Skeletal muscle cell (primary cell): ENCODE measurements at places on chromosomes 2 and 18.
A peak's percentile ranks its signal among the peaks of the same experiment; 100 is the strongest.

GRCh38 chr2:39996653-39997080 is 217.6 kb upstream of the THUMPD2 start:
- peak; percentile 87 for DNase-seq

DNA sequence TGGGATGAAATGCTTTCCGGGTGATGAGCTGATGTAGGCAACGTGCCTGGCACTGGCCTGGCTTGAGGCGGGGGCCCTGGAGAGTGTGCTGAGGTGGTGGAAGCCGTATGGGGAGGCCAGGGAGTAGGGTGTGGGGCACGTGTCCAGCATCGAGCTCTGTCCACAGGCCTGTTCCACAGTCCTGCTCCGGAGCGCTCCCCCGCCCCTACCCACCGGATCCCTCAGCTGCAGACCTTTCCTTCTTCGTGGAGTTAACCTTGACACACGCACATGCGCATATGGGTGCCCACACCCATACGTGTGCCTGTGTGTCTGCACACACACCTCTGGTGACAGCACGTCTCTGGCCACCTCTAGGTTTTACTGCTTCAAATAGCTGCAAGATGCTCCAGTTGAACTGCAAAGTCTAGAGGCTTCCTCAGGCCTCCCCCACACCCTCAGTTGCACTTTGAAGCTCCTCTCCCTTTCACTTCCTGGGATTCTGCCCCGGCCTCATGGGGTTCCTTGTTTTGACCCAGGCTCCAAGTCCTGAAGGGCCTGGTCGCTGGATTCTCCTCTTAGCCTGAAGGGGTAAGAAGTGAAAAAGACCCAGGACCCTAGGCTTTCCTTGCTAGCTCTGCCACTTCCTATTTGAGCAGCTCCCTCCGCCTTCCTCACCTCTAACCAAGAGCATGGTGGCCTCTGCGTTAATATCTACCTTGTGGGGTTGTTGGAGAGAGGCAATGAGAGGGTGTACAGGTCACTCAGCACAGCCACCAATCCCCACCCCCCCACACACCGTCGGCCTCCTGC is 49.5 kb downstream of the INHBB start:
- no peak for DNase-seq

GRCh38 chr2:160606341-160606740 is 112.7 kb upstream of the RBMS1 start:
- DNase-seq, result no peak

- peak; percentile 1 for DNase-seq
Observed at GRCh38 chr2:126513033-126513432, 142.9 kb upstream of the GYPC start.

DNA sequence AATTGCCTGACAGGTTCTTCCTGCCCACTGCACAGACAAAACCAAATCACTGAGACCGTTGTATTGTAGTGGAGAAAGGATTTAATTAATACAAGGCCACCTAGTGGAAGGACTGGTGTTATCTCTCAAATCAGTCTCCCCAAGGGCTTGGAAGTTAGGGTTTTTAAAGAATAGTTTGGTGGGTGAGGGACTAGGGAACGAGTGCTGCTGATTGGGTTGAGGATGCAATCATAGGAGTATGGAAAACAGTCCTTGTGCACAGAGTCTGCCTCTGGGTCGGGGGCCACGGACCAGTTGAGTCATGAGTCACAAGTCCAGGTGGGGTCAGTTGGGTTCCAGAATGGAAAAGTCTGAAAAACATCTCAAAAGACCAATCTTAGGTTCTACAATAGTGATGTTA is 89.1 kb downstream of the B3GNT2 start:
- no peak for DNase-seq

- no peak for DNase-seq
Observed at GRCh38 chr18:49694402-49694801, 118.9 kb downstream of the ACAA2 start.

DNA sequence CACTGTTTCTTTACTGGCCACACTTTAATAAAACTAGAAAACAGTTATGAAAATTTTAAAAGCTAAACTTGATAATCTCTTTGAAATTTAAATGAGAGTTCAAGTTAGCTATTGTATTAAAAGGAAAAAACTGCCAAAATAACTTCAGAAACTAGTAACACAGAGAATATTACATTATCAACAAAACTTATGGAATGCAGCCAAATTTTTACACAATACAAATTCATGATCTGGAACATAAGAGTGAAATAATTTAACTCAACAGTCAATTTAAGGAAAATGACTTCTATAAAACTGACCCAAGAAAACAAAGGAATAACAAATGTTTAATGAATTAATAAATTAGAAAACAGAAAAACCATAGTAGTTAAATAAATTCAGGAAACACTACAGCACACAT is 65.0 kb downstream of the TCF4 start:
- no peak for DNase-seq

DNA sequence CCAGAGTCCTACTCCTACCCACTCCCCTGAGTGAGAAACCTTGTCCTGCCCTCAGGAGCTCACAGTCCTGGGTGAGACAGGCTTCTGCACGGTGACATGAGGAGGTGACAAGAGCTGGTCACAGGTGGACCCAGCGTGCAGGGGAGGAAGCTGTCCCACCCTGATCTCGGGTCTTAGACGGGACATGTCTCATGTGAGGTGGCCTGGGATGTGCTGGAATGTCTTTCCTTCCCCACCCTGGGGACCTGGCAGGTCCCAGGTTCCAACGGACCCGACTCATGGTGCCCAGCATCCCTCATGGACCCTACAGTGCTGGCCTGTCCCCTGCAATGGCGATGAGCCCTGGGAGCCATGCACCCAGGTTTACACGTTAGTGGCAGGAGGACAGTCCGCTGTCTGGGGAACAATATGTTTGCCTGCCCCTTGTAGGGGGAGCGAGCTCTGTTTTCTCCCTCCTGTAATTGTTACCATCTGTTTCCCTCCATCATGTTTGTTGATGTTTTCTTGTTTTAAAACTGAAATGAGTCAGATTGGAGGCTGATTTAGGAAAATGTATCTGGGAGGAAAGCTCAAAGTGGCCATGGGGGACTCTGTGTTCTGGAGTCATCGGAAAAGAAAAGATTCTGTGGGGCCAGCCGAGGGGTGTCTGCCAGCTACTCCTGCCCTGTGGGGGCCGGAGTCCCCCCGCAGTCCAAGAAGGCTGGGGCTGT is 238.1 kb downstream of the KLHL29 start:
- DNase-seq, result no peak

DNA sequence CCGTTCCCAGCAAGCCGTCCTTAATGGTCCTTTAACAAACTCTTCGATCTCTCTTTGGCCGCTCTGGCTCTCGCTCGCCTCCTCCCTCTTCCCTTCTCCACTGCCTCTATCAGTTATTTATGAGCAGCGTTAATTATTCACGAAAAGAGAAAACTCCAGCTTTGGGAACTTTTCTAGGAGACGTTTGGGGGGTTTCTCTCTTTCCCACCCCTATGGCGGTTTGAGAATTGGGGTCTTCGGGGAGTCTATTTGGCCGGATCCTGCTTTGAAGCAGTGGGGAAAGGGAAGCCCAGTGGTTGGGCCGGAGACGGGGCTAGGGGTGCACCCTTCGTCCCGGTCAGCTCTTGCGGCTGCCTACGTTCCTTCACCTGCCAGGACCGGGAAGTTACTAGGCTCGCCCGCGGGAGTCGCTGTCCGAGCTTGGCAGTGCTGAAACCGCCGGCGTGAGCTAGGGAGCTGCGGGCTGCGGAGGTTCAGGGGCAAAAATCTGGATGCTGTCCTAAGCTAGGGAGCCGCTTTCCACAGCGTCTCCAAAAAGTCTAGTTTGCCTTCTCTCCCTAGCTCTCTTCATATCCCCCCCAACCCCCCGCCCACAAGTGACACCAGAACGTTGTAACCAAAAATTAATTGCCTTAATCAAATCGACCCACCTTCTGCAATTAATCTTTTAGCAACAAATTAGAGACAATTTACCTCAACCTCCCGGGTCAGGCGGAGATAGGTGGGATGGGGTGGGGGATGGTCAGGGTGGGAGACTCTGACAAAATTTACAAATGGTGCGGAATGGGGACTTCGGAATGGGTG is 8.9 kb upstream of the SKOR2 start:
- DNase-seq, result no peak

GRCh38 chr2:236550701-236551465 is 18.7 kb upstream of the ACKR3 start:
- DNase-seq, result no peak

DNA sequence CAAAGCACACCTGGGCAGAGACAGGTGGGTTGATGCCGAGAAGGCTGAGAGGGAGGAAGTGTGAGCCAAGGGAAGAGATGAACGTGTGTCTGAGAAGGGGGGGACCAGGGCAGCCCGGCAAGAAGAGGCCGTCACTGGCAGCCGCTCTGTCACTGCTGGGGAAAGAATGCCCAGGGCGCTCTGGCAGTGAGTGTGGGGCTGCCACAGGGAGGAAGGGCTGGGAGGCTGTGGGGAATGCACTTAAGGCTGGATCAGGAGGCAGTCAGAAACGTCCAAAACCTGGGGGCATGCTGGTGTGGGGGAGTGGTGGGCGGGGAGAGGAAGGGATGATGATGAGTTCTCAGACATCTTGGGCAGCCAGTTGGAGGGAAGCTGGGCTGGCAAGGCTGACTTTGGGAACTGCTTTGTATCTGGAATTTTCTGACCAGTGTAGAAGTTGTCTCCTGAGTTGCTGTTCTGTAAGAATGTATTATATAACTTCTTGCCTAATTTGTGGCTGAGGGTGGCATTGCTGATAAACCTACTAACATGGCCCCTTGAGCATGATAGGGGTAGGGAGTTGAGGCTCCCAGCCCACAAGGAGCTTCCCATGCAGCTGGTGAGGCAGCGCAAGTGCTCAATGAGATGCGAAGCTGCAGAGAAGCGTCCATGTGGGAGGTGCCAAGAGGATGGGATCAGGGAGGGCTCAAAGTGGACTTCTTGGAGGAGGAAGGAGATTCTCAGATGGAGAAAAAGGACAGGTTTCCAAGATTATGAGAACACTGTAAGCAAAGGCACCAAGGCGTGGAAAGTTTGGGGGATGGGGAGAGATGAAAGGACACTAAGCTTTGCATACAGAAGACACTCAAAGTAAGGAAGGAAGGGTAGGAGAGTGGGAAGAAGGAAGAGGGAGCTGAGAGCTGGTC is 185.1 kb upstream of the HAAO start:
- no peak for DNase-seq
